ENCODE measurements at places on chromosomes 4 and X. TPM values are rescaled to one million over a fixed set of nuclear protein-coding genes. Genes with fewer than 3 reads are reported as not detected.

The CRLF2 gene
- not detected for total RNA-seq

DNA sequence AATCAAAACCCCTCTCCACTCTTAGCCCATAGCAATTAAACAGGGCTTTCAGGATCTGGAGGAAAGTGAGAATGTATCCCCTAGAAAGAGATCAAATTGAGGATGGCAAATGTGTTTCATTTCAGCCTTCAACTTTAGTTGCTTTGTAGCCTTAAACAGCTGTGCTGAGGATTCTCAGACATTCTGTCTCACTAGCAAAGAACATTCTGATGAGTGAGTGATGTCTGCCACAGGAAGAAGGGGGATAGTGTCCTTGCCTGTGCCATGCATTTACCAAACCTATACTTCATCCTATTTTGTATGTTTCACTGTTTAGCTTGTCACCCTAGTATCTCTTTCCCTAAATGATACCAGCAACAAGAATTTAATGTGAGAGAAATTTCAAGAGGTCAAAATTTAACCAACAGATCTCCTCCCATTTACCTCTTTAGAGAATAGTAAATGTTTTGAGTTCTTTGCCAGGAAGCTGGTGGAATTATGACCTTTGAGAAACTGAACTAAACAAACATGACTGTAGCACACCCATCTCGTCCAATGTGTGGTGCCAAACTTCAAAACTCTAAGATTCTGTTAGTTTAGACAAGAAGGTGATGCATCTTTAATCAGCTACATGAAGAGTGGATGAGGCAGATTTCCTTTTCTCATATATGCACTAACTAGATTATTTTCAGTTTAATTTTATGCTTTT is 165.6 kb downstream of the PALLD start:
- DNase-seq = no peak

GRCh38 chr4:153450544-153450917 is 15.6 kb upstream of the TMEM131L start:
- no peak for DNase-seq

- no peak for DNase-seq
Observed at GRCh38 chr4:118975449-118976192, 87.0 kb downstream of the SYNPO2 start.

- no peak for DNase-seq
Observed at GRCh38 chrX:78673246-78673645, 14.1 kb upstream of the RTL3 start.

The SERPINA7 gene
- not detected for total RNA-seq
